Hematopoietic multipotent progenitor cell (in vitro differentiated cells): ENCODE measurements at places on chromosomes 1 and 21.

DNA sequence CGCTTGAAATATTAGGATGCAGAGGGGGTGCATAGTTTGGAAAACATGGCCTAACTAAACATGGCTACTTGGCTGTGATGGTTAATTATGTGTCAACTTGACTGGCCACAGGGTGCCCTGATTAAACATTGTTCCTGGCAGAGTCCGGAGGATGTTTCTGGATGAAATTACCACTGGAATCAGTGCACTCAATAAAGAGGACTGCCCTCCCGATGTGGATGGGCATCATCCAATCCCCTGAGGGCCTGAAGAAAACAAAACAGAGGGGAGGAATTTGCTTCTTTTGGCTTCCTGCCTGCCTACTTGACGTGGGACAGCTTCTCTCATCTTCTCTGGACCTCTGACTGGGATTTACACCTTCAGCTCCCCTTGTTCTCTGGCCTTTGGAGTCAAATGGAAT is 79.1 kb upstream of the KCNE2 start:
- DNase-seq: no peak

- no peak for DNase-seq
These were observed 4.1 kb upstream of the TOE1 start for GRCh38 chr1:45335855-45336324.

DNA sequence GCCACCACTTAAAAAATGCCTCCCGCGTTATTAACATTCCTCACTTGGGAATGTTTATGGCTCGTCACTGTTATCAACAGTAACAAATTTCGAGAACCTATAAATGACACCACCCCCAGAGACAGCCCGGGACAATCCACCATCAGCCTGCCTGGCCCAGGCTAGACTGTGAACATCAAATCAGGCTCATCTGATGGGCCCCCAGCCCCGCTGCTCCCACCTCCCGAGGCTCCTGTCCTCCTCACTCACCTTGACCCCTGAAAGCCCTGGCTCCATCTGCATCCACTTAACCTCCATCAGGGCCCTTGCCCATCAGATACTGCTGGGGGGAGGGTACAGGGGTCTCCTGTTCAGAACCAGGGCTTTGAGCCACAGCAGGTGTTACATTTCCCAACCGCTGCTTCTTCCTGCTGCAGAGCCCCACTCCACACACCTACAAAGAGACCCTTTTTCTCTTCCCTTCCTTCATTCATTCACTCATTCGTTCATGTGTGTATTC is 156.5 kb upstream of the VAMP3 start:
- DNase-seq: no peak

DNA sequence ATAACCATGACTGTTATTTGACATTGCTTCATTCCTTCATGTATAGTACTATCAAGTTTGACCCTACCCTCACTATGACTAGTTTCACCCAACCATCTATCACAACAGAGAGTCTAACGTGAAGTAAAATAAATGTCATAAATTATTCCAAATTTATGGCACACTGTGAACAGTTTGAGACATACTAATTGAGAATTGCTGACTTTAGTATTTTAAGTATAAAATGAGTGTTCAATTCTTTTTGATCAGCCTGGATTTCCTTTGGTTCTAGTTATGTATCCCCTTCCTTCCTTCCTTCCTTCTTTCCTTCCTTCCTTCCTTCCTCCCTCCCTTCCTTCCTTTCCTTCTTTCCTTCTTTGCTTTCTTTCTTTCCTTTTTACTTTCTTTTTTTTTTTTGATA is 14.5 kb downstream of the CR1 start:
- no peak for DNase-seq

GRCh38 chr1:56029319-56030003 is 549.9 kb downstream of the PLPP3 start:
- no peak for DNase-seq

GRCh38 chr1:193256019-193256418 is 69.6 kb upstream of the B3GALT2 start:
- DNase-seq: no peak

DNA sequence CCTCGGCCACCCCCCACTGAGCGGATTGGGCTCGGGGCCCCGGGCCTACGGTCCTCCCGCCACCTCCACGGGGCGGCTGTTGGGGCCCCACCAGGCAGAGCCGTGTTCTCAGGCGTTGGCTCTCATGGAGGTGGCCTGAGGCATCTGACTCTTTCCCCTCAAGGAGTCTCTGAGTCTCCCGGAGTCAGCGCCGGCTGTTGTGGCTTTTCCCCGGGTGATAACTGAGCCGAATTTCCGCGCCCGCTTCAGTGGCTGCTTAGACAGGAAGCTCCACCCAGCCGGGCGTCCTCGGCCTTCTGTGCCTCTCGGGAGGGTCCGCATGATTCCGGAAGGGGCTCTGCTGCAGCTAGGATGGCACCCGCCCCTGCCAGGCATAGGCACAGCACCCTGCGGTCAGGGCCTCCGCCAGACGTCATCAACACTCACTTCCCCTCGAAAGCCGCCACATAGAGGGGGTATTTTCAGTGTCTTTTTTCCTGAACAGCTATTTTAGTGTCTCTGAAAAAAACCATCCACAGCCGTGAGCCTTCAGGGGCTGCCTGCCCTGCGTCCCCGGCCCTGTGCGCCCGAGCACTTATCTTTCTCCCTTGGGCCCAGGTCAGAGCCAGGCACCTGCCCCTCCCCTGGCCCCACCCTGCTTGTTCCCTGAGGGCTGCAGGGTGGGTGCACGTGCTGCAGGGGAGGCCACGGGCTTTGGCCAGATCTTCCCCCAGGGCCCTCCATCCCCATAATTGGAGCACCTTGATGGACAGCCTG is 72.9 kb downstream of the SKI start:
- DNase-seq: peak; percentile 84

- DNase-seq: no peak
These were observed 430 bp downstream of the FAM167B start for GRCh38 chr1:32247452-32247851.

DNA sequence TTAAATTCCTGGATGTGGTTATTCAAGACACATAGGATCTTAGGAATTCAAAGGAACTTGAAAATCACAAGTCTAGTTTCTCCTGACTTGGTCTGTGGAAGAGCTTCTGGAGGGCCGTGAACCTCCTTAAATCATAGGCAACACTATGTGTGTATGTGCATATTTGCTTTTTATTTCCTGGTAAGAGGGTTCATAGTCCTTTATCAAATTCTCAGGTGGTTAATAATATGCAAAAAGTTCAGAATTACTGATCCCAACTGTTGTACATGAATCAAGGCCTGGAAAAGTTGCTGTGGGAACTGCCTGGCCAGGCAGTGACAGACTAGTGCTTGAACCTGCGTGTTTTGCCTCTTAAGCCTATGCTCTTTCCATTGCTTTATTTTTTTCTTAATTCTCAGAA is 12.9 kb downstream of the MTR start:
- DNase-seq: no peak

DNA sequence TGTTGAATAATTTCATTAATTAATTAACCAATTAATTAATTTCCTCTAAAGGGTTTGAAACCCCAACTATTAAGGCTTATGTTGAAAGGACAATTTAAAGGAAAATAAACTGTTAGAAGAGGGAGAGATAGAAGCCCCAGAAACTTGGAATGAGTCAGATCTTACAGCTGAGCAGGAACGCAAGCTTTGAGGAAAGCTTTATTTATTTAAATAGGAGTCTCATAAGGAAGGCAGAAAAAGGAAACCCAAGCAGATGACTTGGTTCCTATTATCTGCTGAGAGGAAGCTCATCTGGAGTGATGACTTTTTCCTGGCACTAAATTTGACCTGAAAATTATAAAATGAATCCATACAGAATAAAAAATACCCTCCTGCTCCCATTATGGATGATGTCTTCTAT is 105.1 kb downstream of the ROR1 start:
- DNase-seq: no peak

- peak; percentile 81 for DNase-seq
These were observed 40.1 kb upstream of the TMPRSS15 start for GRCh38 chr21:18443701-18444100.

GRCh38 chr1:218874313-218874712 is 299.4 kb upstream of the LYPLAL1 start:
- no peak for DNase-seq

GRCh38 chr1:165942062-165942461 is 114.6 kb downstream of the UCK2 start:
- DNase-seq: no peak

DNA sequence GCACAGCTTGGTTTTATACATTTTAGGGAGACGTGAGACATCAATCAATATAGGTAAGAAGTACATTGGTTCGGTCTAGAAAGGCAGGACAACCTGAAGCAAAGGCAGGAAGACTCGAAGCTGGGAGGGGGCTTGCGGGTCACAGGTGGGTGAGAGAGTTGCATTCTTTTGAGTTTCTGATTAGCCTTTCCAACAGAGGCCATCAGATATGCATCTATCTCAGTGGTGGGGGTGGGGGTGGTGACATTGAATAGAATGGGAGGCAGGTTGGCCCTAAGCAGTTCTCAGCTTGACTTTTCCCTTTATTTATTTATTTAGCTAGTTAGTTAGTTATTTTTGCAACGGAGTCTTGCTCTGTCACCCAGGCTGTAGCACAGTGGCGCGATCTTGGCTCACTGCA is 85.6 kb downstream of the WDR4 start:
- no peak for DNase-seq

- DNase-seq: no peak
These were observed 87.0 kb upstream of the C1orf21 start for GRCh38 chr1:184299796-184300195.

GRCh38 chr1:176789571-176790090 is 326.7 kb downstream of the PAPPA2 start:
- DNase-seq: no peak

- no peak for DNase-seq
These were observed 107.0 kb upstream of the TLR5 start for GRCh38 chr1:223249854-223250631.

DNA sequence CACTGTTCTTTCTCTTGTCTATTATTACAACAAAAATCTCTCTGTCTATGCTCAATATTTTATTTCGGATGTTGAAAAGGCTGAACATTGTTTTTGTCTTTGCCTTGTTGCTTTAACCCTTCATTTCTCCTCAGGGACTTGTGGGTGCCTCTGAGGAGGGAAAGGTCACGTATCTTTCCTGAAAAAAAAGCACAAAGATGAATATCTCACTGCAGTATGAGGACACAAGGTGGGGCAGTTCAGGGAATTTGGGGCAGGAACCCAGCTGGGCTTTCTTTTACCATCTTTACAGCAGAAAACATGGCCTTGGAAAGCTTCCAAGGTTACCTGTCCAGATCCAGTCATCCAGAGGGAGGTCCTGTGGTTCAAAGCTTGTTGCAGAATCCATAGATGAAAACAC is 99.1 kb upstream of the LPGAT1 start:
- no peak for DNase-seq

DNA sequence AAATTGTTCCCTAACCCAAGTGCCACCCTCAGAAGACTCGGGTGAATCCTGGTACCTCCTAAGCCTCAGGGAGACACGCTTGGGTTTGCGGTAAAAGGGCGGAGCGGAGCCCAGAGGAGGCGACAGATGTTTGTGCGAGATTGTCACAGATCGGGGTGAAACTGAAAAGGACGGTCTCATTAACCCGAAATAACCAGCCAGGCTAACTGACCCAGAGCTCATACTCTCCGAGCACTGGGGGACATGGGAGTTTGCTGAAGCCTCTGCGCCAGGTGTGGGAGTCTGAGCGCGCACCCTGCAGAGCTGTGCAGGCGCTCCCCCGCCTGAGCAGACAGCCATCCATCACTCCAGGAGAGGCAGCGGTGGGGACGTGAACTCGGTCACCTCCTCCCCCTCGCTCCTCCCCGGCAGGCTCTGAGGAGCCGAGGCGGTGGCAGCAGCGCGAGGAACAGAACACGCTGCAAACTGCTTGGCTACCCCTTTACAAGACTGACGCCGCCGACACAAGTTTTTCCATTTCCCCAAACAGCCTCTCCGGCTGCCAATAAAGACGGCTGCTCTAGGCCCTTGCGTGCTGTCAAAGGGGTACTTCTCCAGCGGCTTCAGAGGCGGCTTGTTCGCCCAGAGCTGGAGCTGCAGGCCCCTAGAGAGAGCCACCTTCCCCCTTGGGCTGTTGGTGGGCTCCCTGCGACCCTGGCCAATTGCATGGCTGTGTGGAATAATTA is 43.5 kb downstream of the RRAGC start:
- peak; percentile 86 for DNase-seq

- no peak for DNase-seq
These were observed 137.5 kb upstream of the HMGB4 start for GRCh38 chr1:33726274-33726804.

- no peak for DNase-seq
These were observed 119.4 kb downstream of the CAMTA1 start for GRCh38 chr1:6904476-6905170.

DNA sequence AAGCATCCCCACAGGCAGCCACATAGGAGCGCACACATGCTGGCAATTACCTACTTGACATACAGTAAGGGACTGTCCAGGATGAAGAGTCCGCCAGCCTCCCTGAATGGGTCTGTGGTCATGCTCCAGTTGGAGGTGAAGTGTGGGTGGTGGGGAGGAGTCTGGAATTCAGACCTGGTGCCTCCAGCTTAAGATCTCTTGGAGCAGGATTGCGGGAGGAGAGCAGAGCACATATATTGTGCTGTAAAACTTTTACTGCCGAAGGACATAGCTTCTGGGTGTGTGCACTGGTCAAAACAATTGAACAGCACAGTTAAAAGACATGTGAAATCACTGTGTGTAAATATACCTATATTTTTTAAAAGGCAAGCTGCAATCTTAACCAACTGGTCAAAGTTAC is 17.9 kb downstream of the STK40 start:
- no peak for DNase-seq

GRCh38 chr1:221740993-221741702 is 741 bp downstream of the DUSP10 start:
- DNase-seq: peak; percentile 47

- no peak for DNase-seq
These were observed 1.1 kb downstream of the SGIP1 start for GRCh38 chr1:66535061-66535460.

GRCh38 chr1:169949139-169949538 is 55.4 kb upstream of the SCYL3 start:
- no peak for DNase-seq

- no peak for DNase-seq
These were observed 166.1 kb downstream of the RERE start for GRCh38 chr1:8651236-8651890.

DNA sequence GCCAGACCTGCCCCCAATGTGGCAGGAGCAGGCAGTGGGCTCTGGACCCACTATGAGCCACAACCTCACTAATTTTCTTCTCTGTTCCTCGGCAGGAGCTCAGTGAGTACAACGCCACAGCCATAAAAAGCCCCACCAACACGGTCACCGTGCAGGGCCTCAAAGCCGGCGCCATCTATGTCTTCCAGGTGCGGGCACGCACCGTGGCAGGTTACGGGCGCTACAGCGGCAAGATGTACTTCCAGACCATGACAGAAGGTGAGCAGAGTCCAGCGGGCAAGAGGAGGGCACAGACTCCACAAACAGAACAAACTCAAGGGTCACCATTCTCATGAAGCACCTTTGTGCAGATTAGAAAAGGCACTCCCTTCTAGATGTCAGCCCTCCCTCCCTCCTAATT is 79.9 kb downstream of the LACTBL1 start:
- no peak for DNase-seq

- DNase-seq: no peak
These were observed 87.9 kb upstream of the SMYD2 start for GRCh38 chr1:214192825-214193643.

DNA sequence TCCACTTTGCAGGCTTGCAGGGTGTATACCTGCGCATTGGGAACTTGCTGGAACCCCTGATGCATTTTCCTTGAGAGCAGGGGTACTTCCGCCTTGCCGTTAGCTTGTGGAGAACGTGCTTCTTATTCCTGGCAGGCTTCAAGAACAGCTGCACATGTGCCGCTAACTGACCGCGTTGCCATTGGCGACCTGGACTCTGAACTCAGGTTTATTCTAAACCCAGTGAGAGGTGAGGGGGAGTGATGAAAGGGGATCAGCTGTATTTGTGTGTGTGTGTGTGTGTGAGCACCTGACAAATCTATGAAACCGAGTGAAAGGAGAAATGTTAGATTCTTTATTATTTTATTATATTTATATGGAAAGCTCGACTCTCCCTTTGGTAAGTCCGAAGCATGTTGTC is 128.6 kb downstream of the HUNK start:
- no peak for DNase-seq
